Smooth muscle cell of the umbilical artery (primary cell): ENCODE measurements at places on chromosomes 1 and 21. TPM values are rescaled to one million over a fixed set of nuclear protein-coding genes. Genes with fewer than 3 reads are reported as not detected.

Gene TNFRSF4
- under 0.01 and 0.14 TPM in 2 replicates for total RNA-seq

Gene PIGP
- 3.5 and 7.4 TPM in 2 replicates for total RNA-seq

Gene KIF2C
- 2.1 and 19.1 TPM in 2 replicates for total RNA-seq

Gene LIN28A
- not detected in 2 replicates for total RNA-seq

Gene SH3D21
- 6.5 and 10.5 TPM in 2 replicates for total RNA-seq

Gene ACKR1
- total RNA-seq, result not detected in 2 replicates

Gene GOLT1A
- total RNA-seq, result not detected in 2 replicates

Gene LMX1A
- total RNA-seq, result not detected in 2 replicates

Gene TPTE
- not detected in 2 replicates for total RNA-seq

Gene KCNJ15
- 0.74 and 1.8 TPM in 2 replicates for total RNA-seq

Gene MATN1
- total RNA-seq, result under 0.01 and 0.18 TPM in 2 replicates

Gene ERICH3
- total RNA-seq, result 0.05 TPM in 1 of 2 replicates, not detected in the other

Gene TRAF3IP3
- total RNA-seq, result not detected in 2 replicates

Gene MLLT11
- total RNA-seq, result 12.5 and 16.1 TPM in 2 replicates

Gene POFUT2
- 140 and 154 TPM in 2 replicates for total RNA-seq

Gene ELF3
- total RNA-seq, result 2.3 and 8.0 TPM in 2 replicates
